ENCODE measurements at places on chromosomes 2 and 18.

DNA sequence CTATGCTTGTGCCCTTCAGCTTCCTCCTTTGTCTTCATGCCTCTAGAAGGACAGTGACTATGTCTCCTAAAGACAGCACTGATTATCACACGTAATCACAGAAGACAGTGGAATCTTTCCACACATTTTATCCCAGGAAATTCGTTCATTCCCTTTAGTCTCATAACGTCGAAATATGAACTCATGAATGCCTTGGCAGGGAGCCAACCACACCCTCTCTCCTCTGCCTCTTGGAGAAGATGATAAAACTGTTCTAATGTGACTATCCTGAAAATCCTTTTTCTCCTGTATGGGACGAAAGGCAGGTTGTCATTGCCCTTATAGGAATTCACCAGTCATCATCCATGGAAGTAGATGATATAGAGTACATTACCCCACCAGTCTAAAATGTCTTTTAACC is 726.6 kb upstream of the FANCL start:
- no peak for DNase-seq

DNA sequence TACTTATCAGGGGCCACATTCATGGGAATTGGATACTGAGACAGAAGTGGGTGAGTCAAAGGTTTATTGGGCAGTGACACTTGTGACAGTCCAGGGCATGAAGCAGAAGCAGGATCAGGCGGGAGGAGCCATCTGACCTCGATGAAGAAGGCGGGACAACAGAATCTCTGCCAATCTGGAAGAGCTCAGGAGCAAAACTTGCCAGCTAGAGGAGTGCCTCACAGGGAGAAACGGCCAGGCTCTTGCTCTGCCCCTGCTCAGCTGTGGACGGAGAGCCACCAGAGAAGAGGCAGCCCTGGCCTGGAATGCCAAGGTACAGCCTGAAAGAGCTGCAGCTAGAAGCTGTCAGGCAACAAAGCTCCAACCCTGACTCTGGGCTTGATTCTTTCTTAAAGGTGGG is 16.9 kb downstream of the DAW1 start:
- DNase-seq: no peak

GRCh38 chr2:100352521-100352920 is 30.2 kb upstream of the LONRF2 start:
- DNase-seq: no peak

GRCh38 chr2:71503837-71504236 is 50.5 kb downstream of the DYSF start:
- no peak for DNase-seq

DNA sequence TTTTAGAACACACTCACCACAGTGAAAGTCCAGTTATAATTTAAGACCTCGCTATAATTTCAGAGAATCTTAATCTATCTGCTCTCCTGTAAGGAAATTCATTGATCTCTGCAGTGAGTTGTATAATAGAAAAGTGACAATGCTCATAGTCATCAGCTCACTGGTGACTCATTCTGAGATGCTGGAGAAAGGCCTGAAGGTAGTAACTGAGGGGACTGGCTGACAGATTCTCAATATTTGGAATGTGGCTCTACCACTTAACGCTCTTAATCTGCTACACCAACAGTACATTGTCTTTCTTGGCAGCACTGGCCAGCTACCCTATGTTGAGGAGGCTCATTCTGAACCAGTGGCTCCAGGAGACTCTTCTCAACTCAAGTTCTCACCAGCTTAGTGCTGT is 246.1 kb downstream of the RPRM start:
- DNase-seq: no peak

GRCh38 chr2:12661489-12661888 is 55.2 kb upstream of the TRIB2 start:
- no peak for DNase-seq

- no peak for DNase-seq
Measured at GRCh38 chr2:53768242-53768542, 588 bp downstream of the CHAC2 start.

DNA sequence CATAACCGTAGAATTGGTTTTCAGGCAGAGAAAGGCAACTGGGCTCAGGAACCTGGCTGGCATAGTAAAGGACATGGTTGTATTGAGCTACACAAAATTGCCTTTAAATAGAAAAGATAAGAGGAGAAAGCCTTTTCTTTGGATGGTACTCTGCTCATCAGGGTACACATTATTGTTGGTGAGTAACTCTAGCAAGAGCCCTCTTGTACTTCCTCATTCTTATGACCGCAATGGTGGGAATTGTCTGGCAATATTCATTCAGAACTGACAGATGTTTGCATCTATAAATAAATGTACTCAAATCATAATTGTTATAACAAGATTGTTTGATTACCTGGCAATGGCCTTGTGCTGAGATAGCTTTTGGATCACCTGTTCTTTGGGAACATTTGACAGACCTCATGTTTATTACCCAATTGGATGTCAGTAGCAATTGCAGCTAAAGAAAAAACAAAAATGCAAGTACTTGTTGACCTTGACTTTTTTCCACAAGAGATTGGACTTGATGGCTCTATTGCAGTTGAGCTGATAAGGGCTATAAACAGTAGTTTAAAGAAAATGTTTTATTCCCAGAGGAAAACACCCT is 43.9 kb downstream of the MEIS1 start:
- no peak for DNase-seq

GRCh38 chr18:9950289-9951016 is 36.6 kb downstream of the VAPA start:
- DNase-seq: no peak

- no peak for DNase-seq
Measured at GRCh38 chr2:238247002-238247822, 7.4 kb upstream of the HES6 start.

DNA sequence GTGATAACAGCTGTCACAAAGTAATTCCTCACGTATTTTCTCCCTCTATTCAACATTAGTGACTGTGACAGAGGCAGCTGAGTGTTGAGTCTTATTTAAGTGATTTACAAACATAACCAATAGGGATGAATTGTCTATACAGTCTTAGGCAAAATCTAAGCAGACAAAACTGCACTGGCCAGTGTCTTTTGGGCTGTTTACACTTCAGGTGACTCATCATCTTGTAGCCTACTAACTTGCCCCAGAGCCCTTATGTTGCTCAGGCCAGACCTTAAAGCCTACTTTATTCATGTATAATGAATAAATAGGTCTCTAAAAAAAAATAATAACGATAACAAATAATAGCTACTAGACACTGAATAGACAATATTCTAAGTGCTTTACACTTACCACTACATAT is 17.2 kb downstream of the THOC1 start:
- DNase-seq: no peak

GRCh38 chr2:127423478-127423843 is 5.2 kb downstream of the PROC start:
- DNase-seq: no peak

GRCh38 chr2:13768274-13768673 is 864.2 kb upstream of the LRATD1 start:
- DNase-seq: no peak

GRCh38 chr2:46067501-46068305 is 229.5 kb upstream of the EPAS1 start:
- no peak for DNase-seq

- DNase-seq: no peak
Measured at GRCh38 chr2:113178069-113178746, 4.4 kb downstream of the PSD4 start.

DNA sequence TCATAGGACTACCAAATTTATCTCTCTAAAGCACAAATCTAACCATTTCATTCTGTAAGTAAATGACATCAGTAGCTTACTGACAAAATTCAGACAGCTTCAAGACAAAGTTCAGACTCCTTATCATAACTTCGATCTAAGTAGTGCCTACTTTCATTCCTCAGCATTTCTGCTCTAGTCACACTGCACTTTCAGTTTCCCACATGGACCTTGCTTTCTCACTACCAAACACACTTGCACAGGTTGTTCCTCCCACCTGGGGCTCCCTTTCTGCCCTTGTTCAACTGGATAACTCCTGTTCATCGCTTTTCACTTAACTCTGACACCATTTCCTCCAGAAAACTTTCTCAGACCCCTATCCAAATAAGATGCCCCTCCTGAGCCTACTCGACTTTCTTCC is 22.1 kb upstream of the CCDC150 start:
- DNase-seq: no peak

DNA sequence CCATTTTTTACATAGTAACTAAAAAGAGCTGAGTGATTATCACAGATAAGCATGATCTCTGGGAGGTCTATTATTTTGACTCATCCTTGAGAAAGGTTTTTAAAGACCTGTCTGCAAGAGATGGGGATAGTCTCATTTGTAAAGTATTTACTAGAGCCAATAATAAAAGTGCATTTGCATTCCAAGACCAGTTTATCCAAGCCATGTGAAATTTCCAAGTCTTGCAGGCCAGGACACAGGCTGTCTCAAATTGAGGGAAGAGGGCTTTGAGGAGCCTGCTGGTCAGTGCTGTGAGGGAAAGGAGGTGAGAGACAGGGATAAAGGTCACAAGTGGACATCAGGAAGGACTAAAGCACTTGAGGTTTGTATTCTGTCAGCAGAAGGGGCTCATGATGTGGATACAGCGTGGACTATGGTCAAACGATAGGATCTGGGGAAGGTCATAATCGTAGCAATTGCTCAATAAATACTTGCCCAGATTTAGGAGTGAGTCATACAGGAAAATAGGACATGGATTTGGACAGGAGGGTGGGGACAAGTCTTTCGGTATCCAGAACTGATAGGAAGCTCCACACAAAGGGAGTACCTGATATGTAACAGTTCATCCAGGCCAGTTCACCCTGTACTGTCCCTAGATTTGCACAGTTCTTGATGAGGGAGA is 6.6 kb upstream of the CDH2 start:
- DNase-seq: no peak

DNA sequence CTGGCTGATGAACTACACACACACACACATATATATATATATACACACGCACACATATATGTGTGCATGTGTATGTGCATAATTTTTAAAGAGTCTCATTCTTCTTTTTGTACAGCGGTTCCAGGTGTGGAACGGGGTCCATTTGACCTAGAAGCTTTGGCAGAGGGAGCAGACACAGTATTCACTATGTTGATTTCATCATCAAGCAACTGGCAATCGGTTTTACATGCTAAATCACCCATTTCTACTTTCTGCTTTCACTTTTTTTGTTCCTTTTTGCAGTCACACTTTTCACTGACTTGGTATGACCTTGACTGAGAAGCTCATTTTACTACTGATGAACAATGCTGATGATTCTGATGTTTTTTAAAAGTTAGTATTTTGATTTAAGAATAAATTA is 63.0 kb upstream of the PGAP1 start:
- no peak for DNase-seq

DNA sequence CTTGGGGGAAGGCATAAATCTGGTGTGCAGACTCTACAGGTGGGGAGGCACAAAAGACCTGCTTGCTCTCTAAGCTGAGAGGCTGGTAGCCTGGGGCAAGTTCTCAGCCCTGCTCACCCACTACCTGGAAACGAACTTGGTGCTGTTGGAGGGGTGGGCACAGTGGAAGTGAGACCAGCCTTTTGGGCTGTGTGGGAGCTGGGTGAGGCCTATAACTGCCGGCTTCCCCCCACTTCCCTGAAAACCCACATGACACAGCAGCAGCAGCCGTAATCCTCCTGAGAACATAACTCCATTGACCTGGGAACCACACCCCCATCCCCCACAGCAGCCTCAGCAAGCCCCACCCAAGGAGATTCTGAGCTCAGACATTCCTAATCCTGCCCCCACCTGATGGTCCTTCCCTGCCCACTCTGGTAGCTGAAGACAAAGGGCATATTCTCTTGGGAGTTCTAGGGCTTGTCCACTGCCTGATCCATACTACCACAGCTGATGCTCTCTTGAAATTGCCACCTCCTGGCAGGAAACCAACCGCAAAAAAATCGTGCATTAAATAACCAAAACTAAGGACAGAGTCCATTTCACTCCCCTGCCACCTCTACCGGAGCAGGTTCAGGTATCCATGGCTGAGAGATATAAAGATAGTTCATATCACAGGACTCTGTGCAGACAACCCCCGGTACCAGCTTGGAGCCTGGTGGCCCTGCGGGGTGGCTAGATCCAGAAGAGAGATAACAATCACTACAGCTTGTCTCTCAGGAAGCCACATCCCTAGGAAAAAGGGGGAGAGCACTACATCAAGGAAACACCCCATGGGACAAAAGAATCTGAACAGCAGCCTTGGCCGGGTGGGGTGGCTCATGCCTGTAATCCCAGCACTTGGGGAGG is 178.1 kb downstream of the NDUFA10 start:
- DNase-seq: no peak

DNA sequence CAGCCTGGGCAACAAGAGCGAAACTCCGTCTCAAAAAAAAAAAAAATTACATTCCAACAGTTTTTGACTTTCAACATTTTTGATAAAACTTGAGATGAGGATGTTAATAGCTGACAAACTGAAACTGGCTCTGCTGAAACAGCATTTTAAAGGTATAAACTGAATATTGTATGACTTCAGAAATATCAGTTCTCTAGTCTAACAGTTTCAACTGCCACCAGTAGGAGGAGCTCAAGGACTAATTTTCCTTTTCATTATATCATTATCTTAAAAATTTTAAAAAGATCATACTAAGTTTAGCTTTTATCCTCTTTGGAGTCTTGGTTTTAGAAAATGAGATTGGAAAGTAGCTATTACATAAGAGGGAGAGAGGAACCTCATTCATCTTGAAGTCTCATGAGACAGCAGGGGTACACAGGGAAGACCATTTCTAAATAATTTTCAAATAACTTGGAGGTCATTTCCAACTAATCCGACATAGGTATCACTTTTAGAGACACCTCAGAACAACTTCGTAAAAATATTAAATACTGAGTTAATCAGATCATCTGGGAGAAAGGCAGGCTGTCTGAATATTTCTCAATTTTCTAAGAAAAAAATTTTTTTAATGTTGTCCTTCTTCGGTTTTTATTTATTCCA is 37.6 kb upstream of the MCM6 start:
- DNase-seq: no peak

GRCh38 chr2:239603411-239604356 is 202.9 kb upstream of the HDAC4 start:
- no peak for DNase-seq

GRCh38 chr2:233836359-233836758 is 18.0 kb downstream of the HJURP start:
- no peak for DNase-seq

- no peak for DNase-seq
Measured at GRCh38 chr18:3400567-3401296, 49.2 kb upstream of the TGIF1 start.
